ENCODE measurements at places on chromosomes 3 and 15.

- DNase-seq: no peak
Observed at GRCh38 chr15:92082006-92082843, 228.7 kb downstream of the SLCO3A1 start.

DNA sequence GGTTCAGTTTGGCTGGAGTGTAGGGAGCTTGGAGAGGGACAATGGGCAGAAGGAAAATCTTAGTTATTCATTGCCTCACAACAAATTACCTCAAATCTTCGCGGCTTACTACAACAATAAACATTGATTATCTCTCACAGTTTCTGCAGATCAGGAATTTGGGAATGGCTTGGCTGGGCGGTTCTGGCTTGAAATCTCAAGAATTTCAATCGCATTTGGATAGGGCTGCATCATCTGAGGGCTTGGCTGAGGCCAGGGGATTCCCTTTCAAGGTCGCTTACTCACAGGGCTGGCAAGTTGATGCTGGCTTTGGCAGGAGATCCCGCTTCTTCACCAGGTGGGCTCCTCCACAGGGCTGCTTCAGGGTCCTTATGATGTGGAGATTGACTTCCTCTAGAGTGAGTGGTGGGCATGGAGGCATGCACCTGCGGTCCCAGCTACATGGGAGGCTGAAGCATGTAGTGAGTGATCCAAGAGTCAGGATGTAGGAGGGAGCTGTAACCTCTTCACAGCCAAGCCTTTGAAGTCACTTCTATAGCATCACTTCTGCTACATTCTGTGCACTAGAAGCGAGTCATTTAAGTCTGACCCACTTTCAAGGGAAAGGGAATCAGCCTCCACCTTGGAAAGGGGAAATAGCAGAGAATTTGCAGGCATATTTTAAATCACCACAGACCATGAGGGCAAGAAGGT, 63.1 kb downstream of the CDC25A start:
- no peak for DNase-seq

- no peak for DNase-seq
Observed at GRCh38 chr3:143806038-143806437, 42.2 kb downstream of the SLC9A9 start.

DNA sequence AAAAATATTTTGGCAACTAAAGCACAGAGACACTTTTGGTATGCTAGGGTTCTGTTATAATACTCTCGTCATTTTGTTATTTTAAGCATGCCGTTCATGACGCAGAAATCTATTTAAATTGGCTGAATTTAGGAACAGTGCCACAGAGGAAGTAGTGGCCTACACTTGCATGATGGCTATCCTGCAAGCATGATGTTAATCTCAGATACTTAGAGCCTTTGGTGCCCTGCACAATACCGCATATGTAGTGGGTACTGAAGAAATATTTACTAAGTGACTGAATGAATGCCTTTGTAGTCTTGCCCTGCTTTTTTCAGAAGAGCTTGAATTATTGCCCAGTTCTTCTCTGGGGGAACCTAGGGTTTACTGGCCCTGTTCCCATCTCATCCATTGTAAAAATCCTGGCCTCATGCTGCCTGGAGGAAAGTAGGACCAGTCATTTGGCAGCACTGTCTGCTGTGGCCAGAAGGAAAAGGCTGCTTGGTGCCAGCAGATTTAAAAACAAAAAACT, 79.0 kb downstream of the SERPINI1 start:
- DNase-seq: no peak

GRCh38 chr3:133890037-133890436, 5.6 kb downstream of the RAB6B start:
- DNase-seq: no peak

- no peak for DNase-seq
Observed at GRCh38 chr3:172286548-172287148, 161.6 kb downstream of the GHSR start.

DNA sequence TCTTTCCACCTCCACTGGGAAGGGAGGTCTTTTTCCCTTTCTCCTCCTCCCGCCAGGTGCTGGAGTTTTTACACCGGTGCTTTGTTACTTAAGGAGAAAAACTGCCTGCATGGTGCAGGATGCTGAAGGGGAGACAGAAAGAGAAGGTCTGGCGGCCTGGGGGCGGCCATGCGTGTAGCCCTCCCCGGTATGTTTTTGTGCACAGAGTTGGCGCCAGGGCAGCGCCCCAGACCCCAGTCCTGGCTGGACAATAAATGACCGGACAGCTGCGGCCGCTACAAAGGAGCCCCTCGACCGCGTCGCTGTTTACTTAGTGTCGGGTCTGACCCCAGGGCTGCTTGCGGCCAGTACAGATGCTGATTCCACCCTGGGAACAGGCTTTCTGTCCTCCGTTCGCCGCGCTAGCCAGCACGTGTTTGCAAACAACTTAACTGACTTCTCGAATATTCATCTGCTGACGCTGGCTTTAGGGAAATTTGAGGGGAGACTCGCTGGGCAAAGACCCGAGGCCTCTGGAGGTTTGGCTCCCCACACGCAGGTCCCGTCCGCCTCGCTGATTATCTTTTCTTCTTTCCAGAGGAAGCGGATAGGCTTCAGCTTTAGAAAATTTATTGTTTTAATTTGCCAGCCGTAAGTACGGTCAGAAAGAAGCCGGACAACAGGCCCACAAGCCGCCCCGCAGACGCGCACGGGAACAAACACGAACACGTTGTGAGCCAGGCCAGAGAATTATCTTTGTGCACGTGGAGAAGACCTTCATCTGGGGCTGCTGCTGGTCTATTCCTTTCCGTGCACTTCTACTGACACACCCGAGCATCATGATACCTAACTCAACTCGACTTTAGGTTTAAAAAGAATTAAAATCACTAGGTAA, 46.9 kb downstream of the ZIC4 start:
- no peak for DNase-seq

GRCh38 chr3:38826001-38826400, 10.0 kb upstream of the SCN10A start:
- no peak for DNase-seq

DNA sequence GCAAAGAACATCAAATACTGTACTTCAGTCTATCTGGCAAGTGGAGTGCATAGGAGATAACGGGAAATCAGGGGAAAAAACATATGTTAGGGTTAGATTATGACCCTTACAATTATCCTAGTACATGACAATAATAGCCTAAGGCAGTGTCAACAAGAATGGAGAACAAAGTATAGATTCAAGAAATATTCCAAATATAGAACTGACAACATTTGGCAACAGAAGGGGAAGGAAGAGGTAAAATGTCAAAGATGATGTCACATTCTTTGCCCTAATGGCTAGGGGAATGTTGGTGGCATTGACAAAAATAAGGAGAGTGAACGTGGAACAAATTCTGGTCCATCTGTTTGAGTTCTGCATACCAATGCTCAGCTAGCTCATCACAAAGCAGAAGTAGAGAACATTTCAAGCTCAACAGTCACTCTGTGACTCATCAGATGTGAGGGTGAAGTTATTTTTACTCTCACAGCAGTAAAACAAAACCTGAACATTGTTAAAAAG, 15.5 kb upstream of the ATP8B4 start:
- DNase-seq: no peak

GRCh38 chr15:78923480-78924360, 21.1 kb downstream of the CTSH start:
- no peak for DNase-seq

GRCh38 chr3:19293295-19293694, 145.0 kb downstream of the KCNH8 start:
- DNase-seq: no peak

DNA sequence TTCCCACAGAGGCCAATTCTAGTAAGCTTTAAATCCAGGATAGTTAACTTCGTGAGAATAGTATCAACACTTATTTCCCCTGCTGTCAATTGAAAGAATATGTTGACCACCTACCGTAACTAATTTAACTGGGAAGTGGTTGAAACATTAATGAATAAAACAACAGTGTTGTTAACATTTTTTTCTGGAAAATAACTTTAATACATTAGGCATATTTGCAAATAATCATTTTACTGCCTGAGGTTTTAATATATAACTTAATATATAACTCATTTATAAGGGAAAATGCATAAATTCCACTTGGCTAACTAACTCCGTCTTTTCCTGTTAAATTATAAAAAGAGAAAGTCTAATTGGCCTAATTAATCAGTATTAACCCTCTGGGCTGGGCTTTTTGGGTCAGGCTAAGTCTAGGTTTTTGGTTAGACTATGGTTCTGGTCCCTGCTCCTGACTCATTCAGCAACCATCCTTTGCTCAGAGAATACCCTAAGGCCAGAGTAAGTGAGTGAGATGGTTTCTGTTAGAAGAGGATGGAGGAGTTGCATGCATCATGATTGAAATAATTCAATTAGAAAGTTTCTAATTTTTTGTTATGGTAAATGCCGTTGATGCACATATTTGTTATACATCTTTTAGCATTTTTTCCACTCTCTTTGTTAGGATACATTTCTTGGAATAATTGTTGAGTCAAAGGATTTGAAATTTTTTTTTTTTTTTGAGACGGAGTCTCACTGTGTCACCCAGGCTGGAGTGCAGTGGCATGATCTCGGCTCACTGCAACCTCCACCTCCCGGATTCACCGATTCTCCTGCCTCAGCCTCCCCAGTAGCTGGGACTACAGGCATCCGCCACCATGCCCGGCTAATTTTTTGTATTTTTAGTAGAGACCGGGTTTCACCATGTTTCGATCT, 10.8 kb upstream of the SKIL start:
- DNase-seq: no peak

DNA sequence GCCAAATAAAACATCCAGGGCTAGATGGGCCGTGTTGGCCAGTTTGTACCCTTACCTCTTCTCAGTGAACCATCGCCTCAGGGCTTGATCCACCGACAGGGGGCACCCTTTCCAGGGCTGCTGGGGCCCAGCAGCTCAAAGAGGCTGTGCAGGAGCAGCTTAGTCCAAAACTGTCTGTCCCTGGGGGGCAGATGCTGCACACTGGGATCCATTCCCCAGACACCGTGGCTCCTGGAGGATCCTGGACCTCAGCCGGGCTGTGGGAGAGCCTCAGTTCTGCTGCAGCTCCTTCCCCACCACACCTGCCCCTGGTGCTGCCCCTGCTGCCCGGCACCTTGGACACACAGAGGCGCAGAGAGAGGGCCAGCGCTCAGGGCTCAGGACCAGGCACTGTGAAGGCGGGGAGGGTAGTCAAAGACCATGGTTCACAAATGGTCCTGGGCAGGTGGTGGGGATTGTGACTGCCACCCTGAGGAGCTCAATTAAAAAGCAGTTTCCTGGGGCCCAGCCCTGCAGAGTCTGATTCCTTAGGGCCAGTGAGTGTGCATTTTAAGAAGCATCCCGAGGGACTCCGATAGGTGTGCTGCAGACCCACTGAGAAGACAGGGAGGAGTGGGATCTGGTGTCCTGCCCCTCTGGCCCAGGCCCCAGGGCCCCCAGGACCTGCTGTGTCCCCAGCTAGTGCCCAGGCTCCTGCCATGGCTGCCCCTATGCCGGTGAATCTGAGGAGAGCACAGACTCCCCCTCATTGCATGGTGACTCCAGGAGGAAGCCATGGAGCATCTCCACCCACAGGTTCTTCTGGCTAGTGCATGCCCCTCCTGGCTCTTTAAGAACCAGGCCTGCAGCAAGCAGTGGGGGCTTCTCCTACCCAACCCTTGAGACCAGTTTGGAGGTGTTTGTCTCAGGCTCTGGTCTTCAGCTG, 86.5 kb upstream of the PRR20G start:
- DNase-seq: no peak

DNA sequence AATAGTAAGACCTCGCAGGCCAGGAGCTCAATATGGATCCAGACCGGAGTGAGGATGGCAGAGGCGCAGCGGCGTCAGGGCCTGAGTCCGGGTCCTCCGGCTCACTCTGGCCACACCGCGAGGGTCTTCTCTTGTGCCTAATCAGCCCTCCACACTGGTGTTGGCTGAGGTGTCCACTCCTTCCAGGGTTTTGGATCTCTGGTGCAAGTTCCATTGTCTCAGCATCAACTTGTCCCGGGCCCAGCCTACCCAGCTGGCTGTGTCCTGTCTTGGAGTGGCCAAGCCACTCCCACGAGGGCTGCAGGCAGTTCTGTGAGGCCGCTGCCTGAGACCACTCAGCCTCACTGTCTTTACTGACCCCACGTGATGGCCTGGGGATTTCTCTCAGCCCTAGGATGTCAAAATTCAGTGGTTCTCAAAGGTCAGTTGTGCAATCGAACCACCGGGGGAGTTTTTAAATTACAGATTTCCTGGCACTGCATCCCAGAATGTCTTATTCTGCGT, 12.6 kb upstream of the GOLGA6L7 start:
- no peak for DNase-seq

DNA sequence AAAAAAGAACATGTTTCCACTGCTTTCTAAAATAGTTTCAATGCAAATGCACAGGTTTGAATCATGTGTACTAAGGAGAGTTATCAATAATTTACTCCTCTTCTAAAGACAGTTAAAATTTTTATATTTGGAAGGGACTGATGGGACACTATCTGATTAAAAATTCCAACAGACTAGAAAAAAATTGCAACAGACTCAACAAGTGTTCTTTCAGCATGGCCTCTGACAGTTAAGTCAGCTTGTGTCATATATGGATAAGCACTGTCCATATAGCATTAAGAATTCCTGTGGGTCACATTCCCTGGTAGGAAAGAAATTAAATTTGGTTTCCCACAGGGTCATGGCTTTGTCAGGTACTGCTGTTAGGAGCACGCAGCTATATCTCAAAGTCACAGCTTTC, 96.8 kb downstream of the OSBPL10 start:
- DNase-seq: no peak

DNA sequence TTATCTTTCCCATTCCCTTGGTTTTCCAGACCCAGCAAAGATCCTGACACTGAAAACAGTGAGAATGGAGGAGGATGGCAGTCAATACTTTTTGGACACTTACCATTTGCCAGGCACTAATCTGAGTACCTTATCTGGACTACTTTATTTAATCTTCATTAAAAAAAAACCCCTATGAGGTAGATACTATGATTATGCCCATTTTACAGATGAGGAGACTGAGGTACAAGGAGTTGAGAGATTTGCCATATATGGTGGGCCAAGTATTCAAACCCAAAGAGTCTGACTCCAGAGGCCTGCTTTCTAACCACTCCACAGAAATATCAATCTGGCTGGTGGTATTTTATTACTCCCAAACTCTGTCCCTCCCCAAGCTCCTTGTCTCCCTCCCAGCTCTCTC, 19.6 kb downstream of the HCN4 start:
- DNase-seq: no peak

- DNase-seq: no peak
Observed at GRCh38 chr3:63364910-63365309, 86.8 kb downstream of the SYNPR start.

- no peak for DNase-seq
Observed at GRCh38 chr15:85499371-85499887, 119.0 kb downstream of the AKAP13 start.

All from activated CD8-positive, alpha-beta memory T cell treated with anti-CD3 and anti-CD28 coated beads for 48 hours (primary cell).